ENCODE measurements at places on chromosomes 3 and 15.

DNA sequence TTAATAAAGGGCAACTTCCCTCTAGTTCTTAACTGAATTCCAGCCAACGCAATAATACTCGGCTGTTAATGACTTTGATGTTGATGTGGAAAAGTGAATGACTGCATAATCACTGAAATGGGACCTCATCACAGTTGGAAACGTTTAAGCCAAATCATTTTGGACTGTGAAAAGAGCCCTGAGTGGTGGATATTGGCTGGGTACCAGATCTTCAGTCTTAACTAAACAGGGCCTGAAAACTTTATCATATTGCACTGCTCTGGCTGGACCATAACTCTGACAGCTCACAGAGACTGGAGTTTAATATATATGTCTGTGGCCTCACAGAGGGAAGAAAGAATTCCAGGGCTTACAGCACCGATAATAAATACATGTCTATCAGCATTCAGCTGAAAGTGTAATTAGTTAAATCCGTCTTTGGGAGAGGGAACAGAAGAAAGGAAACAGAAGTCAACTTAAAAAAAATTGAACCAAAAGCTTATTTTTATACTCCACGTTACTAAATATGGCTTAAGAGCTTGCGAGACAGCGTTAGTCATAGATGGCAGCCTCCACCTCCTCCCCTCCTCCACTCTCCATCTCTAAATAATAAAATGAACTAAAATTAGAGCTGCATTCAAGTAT, 222.3 kb upstream of the CDIN1 start:
- peak; percentile 63 for DNase-seq

DNA sequence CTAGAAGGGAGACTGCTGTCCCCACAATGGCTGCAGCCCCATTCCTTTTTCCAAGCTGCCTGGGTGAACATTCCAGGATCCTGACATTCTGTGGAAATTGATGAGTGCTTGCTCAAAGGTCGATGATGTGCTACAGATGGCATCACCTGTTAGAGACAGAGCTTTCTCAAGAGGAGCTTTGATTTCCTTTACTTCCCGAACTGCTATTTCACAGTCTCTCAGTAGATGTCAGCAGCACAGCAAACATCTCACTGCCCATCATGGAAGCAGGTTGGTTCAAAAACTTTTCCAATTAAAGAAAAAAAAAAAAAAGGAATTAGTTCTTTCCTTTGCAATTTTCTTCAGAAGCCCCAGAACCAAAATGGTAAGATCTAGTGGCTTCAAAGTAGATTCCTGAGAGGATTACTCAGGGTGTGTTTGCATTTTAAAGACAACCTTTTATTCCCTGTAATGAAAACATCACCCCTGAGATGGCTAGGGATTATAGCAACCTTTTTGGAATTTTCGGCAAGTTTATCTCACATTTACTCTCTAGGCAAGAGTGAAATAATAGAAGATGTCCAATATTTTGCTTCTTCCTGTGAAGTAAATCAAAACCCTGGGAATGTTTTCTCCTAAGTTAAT, 44.8 kb downstream of the POLR2M start:
- DNase-seq: no peak

DNA sequence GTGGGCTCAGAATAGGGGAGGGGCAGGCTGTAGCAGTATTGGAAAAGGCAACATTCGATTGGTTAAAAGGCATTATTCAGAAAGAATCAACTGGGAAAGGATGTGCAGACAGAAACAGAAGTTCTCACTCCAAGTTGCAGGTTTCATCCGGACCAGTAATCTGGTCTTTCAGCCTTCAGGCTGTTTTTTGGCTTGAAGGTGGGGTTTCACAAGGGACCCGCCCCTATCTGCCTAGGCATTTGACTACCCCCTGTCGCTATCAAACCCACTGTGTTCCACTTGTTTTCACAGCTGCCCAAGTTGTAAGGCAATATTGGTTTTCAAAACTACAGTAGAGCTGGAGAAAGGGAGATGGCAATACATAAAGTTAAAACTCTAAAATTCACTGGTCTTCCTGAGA, 96.9 kb downstream of the VPS8 start:
- DNase-seq: no peak

DNA sequence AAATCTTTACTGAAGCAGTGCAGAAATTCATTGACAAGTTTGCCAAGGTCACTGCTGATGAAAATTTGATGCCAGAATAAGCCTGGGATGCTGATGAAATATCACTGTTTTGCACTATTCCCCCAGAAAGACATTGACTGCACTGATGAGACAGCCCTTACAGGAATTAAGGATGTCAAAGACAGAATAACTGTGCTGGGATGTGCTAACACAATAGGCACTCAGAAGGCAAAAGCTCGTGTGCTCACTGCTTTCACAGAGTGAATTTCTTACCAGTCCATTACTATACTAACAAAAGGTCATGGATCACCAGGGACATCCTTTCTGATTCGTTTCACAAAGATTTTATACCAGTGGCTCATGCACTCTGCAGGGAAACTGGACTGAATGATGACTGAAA, 69.4 kb downstream of the MCF2L2 start:
- no peak for DNase-seq

DNA sequence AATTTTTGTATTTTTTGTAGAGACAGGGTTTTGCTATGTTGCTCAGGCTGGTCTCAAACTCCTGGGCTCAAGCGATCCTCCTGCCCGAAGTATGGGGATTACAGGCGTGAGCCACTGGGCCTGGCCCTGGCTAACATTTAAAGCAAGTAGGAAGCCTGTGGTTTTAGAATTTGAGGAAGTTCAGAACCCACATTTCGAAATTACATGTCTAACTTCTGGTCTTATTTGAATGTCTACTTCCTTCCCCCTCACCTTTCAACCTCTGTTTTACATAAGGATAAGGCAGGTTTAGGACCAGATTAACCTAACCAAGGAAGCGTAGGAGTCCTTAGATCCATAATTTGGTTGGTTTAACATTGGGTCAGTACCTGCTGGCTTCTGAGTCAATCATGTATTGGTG, 120.5 kb upstream of the PROK2 start:
- no peak for DNase-seq

DNA sequence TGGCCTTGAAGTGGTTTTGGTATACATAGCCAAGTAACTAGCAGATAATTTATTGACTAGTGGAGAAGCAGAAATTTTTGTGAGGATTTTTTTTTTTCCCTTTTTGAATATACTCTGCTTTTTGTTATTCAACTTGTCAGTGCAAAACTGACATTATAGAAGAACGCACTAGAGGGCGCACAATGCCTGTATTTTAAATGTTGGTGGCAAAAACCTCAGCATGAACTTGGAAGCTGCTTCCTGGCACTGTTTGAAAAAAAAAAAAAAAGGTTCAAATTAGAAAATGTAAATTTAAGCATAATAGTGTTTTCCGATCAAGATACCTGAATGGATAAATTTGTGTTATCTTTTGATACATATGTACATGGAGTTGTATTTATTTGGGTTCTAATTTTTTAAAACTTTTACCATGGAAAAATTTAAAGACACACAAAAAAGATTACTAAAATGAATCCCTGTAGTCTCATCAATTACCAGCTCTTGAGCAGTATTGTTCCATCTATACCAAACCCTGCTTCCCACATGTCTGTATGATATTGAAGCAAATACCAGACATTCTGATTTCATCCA, 56.0 kb downstream of the SLC25A26 start:
- no peak for DNase-seq

- no peak for DNase-seq
Observed at GRCh38 chr3:195537995-195538394, 5.1 kb downstream of the PPP1R2 start.

DNA sequence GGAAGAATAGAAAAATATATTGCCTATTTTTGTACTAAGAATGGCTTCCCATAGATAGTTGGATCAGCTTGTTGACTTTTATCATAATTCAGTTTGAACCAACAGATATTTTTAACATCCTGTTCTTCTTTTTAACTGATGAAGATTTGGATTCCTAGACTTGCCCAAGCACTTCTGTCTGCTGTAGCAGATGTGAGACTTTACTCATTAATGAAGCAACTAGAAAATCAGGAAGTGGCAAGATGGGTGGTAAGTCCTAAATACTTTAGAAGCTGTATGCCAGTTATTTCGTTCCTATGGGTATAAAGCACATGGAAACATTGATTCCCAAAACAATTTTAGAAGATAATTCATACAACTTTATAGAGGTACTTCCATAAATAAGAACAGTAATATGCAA, 8.4 kb downstream of the PIGB start:
- DNase-seq: no peak

DNA sequence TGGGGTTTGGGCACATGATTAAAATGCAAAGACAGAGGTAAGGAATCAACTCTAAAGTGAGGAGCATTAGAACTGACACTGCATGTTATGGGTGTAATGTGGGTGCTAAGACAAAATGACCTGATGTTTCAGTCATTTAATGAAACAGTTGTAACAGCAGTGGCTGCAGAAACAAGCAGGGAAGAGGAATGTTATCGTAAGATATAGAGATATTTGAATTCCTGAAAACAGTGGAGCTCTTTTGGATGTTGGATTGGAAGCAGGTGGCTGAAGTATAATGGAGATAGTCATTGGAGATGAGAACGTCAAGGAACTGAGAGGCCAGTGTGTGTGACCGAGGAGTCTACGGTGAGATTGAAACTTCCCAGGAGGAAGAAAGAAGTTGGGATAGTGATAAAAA, 1065.2 kb downstream of the ZPLD1 start:
- DNase-seq: no peak

- DNase-seq: no peak
Observed at GRCh38 chr3:179706233-179706632, 53.4 kb downstream of the USP13 start.

DNA sequence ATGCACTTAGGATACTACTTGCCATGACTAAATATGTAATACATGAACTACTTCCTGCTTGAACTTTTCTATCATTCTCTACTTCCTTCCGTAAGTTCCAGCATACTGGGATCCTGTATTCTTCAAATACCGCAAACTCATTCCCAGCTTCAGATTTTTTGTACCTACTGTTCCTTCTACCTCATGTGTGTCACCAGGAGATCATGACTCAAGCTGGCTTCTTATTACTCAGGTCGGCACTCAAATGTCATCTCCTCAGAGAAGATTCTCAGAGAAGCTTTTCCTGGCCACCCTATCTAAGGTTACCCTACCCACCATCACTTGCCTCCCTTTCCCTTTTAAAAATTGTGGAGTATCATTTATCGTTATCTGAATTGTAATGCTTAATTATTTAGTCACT, 66.7 kb downstream of the RFX7 start:
- no peak for DNase-seq

GRCh38 chr15:48644467-48644826, 1.1 kb downstream of the FBN1 start:
- DNase-seq: no peak

GRCh38 chr3:196625331-196625730, 14.2 kb upstream of the NRROS start:
- no peak for DNase-seq

DNA sequence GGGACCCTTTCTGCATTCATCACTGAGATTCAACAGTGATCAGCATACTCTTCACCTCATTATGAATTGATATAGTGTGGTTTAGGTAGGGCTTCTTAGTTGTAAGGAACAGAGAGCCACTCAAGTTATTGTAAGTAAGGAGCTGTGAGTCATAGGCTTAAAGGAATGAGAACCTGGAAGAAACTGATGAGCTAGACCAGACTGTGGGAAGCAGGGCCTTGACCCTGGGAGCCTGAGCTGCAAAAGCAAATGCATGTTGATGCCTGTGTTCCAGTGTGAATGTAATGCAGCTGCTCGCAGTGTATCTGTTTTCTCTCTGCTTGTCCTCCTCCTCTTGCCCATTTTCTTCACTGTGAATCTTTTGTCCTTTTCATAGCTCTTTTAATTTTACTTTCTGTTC, 13.6 kb downstream of the ZKSCAN7 start:
- DNase-seq: no peak

DNA sequence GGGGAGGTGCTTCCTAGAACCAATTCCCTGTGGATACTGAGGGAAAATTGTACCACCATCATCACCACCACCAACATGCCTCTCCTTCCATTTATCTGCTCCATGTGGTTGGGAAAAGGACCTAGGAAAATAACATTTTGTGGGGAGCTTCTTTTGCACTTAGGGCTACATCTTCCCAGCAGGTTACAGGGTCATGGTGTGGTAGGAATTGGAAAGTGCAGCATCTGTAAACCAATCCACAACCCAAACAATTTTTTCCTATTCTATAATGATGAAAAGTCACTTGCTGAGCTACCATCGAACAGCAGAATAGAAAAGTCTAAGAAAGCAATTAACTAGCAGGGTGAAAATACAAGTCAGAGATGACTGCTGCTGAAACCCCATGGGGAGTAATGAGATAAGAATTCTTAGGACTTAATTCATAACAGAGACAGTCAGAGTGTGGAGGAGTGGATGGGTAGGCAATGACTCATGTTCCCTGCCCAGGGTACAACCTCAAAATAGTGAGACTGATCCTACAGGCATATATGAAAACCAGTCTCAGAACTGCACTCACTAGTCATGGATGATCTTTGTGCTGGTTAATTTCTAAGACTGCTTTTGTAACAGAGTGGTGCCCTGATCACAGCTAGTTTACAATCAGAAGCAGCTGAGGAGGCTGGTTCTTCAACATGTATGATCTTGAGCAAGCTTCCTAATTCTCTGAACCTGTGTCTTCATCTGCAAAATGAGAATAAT, 38.1 kb upstream of the LEKR1 start:
- DNase-seq: no peak

GRCh38 chr15:38300395-38300794, 47.8 kb downstream of the SPRED1 start:
- no peak for DNase-seq

DNA sequence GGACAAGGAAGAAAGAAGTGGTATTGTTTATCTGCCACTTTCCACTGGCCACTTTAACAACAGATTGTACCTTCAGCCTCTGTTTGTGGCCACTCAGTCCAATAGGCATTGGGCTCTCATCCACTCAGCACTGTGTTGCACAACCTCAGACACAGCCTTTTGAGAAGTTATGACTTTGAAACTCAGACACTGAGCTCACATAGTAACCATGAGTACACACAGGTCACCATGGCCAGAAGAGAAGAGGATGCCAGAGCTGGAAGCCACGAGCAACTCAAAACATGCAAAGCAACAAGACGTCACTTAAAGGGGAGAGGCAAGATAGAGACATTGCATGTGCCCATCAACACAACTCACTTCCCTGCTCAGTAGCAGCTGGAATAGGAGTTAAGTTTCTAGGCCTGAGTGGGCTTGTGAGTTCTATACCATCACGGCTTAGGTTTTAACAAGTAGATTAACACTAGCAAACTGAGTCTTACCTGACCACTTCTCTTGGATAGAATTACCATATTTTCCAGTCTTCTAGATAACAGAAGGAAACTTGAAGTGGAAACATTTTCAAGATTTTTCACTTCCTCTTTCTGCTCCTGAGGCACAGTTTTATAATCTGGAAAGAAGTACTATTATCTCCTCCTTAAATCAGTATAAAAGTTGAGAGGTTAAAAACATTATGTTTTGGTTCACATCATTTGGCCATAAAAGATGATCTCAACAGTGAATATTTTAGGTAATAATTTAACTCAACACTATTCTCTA, 103.5 kb downstream of the IMPG2 start:
- DNase-seq: no peak

- DNase-seq: no peak
Observed at GRCh38 chr3:16849229-16849628, 35.5 kb upstream of the PLCL2 start.

Data from NCI-H2081 treated with DMSO at 0.1 percent for 48 hours (cell line).